Effector memory CD8-positive, alpha-beta T cell (primary cell): ENCODE measurements at places on chromosomes 7 and 10.

GRCh38 chr10:132006966-132007365 lies 25.2 kb upstream of the BNIP3 start:
- no peak overlapping the region for H3K27ac ChIP-seq
- H3K4me1 ChIP-seq: no peaks in the 10 kb centered on the region

GRCh38 chr10:78170026-78170475 lies 136.4 kb downstream of the RPS24 start:
- H3K27ac ChIP-seq: no peak overlapping the region
- peaks cover 7% of the 10 kb centered on the region for H3K27me3 ChIP-seq
- no peak overlapping the region for H3K4me3 ChIP-seq
- no peaks in the 10 kb centered on the region for H3K4me1 ChIP-seq
- no peaks in the 10 kb centered on the region for H3K36me3 ChIP-seq

- peaks cover 70% of the 10 kb centered on the region for H3K27me3 ChIP-seq
- no peaks in the 10 kb centered on the region for H3K36me3 ChIP-seq
- DNase-seq: no peak
- H3K27ac ChIP-seq: no peak overlapping the region
- H3K4me3 ChIP-seq: no peak overlapping the region
Measured at GRCh38 chr10:99374526-99374925, 45.4 kb downstream of the CNNM1 start.

DNA sequence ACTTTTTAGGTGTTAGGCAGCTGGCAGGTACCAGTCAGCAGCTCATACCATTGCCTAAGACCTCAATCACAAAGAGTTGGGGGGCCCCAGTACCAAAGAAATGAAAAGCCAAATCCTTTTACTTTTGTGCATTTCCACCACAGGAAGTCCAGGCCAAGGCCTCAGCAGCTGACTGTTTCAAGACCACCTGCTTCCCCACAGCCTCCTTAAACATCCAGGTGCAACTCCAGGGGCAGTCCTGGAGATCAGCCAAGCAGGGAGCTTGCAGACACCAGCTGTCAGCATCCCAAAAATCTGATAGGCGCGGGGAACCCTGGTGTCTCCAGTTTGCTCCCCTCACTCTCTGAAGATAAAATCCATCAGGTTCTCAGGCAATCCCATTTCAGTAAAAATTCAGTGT lies 91.5 kb upstream of the EFCAB10 start:
- peak overlapping the region; percentile 99 for H3K27ac ChIP-seq
- no peak overlapping the region for H3K4me3 ChIP-seq
- peaks cover 20% of the 10 kb centered on the region for H3K36me3 ChIP-seq
- no peak for DNase-seq
- no peaks in the 10 kb centered on the region for H3K27me3 ChIP-seq

DNA sequence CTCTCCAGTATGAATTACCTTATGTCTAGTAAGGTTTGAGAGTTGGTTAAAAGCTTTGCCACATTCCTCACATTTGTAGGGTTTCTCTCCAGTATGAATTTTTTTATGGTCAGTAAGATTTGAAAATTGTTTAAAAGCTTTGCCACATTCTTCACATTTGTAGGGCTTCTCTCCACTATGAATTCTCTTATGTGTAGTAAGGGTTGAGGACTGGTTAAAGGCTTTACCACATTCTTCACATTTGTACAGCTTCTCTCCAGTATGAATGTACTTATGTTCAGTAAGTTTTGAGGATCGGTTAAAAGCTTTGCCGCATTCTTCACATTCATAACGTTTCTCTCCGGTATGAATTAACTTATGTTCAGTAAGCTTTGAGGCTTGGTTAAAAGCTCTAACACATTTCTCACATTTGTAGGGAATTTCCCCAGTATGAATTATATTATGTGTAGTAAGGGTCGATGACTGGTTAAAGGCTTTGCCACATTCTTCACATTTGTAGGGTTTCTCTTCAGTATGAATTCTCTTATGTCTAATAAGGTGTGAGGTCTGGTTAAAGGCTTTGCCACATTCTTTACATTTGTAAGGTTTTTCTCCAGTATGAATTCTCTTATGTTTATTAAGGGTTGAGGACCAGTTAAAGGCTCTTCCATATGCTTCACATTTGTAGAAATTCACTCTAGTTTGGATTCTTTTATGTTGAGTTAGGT lies 12.2 kb downstream of the ZNF117 start:
- DNase-seq: no peak
- H3K4me1 ChIP-seq: no peaks in the 10 kb centered on the region
- no peak overlapping the region for H3K27ac ChIP-seq
- H3K36me3 ChIP-seq: peaks cover 24% of the 10 kb centered on the region
- no peaks in the 10 kb centered on the region for H3K27me3 ChIP-seq
- H3K4me3 ChIP-seq: no peak overlapping the region

DNA sequence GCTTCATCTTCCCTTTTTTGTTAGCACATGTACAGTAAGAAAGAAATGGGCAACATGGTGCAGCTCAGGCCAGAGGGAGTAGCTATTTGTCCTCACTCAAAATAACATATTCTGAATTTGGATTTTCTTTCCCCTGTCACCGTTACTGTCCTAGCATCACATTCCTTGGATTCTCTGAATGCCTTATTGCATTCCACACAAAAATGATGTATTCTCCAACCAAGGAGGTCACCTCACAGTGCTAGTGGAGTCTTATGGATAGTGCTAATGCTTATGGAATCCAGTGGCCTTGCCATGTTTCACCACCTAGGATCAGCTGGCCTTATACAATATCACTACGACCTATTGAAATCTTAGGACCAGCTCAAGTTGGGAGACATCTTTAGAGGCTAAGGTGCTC lies 7.2 kb downstream of the PRSS58 start:
- no peak overlapping the region for H3K4me3 ChIP-seq
- no peaks in the 10 kb centered on the region for H3K36me3 ChIP-seq
- peaks cover 29% of the 10 kb centered on the region for H3K27me3 ChIP-seq
- no peaks in the 10 kb centered on the region for H3K4me1 ChIP-seq
- no peak overlapping the region for H3K27ac ChIP-seq
- no peak for DNase-seq

DNA sequence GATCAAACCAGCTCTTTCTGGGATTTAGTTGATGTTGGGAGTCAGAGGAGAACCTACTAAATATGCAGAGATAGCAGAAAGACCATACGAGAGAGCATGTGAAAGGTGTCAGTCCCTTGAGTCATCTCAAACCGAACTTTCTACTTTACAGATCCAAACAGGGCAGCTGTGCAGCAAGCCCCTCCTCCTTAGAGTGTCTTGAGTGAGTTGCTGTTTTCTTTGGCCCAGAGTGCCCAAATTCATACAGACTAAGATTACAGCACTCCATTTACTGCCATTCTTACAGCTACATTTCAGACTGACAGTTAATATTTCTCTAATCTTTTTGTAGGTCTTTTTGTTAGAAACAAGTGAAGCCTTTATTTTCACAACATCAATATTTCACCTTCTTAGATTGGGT lies 53.4 kb downstream of the NRCAM start:
- H3K4me3 ChIP-seq: no peak overlapping the region
- H3K27ac ChIP-seq: no peak overlapping the region
- no peaks in the 10 kb centered on the region for H3K27me3 ChIP-seq
- no peak for DNase-seq

DNA sequence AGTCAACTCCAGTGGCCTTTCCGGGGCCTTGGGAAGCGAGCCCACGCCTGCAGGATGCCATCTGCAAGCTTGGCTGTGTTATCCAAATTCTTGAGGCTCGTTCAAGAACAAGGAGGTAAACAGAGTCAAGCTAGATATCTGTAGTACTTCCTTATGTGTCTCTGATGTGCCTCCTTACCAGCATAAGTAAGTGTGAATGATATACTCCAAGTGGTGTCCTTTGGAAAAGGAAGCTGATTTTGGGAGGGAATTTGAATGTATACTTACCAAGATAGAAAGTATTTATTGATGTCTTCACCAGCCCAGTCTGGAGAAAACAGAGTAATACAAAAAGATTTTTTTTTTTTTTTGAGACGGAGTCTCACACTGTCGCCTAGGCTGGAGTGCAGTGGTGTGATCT lies 372.3 kb upstream of the GALNT17 start:
- peaks cover 13% of the 10 kb centered on the region for H3K36me3 ChIP-seq
- peak overlapping the region; percentile 32 for H3K27ac ChIP-seq

DNA sequence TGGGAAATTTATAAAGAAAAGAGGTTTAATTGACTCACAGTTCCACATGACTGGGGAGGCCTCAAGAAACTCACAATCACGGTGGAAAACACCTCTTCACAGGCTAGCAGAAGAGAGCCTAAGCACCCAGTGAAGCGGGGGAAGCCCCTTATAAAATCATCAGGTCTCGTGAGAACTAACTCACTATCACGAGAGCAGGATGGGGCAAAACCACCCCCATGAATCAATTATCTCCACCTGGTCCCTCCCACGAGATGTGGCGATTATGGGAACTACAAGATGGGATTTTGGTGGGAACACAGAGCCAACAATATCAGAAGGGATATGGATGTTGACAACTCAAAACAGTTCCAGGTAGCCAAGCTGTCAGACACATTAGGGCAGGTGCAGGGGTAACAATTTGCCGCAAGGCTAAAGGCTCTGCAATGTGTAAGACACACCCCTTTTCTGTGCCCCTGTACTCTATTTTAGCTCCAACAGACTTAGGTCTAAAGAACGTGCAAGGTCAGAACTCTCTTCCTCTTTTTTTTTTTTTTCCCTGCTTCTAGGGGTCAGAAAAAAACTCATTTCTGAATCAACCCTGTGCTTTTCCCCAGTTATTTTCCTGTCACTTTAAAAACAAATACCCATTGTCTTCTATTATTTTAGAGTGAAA lies 30.7 kb upstream of the RBM20 start:
- no peaks in the 10 kb centered on the region for H3K27me3 ChIP-seq
- H3K27ac ChIP-seq: no peak overlapping the region
- no peaks in the 10 kb centered on the region for H3K36me3 ChIP-seq
- no peak overlapping the region for H3K4me3 ChIP-seq
- DNase-seq: no peak

DNA sequence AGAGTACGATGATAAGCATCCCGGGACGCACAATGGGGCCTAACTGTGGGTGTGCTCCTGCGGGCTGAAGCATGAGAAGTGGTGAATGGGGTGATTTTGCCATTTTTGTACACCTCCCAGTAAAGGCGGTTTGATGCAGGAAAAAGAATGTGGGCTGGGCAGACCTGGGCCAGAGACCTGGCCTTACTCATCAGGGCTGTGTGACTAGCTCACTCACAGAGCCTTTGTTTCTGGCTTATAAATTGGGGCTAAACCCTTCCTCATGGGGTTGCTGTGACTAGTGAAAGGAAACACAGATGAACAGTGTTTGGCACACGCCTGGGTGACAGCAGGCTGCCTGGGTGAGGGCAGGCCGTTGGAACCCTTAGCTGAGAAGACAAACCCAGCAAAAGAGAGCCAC lies 18.0 kb downstream of the RRP12 start:
- peaks cover 61% of the 10 kb centered on the region for H3K36me3 ChIP-seq
- no peaks in the 10 kb centered on the region for H3K27me3 ChIP-seq
- no peaks in the 10 kb centered on the region for H3K4me1 ChIP-seq
- DNase-seq: no peak

DNA sequence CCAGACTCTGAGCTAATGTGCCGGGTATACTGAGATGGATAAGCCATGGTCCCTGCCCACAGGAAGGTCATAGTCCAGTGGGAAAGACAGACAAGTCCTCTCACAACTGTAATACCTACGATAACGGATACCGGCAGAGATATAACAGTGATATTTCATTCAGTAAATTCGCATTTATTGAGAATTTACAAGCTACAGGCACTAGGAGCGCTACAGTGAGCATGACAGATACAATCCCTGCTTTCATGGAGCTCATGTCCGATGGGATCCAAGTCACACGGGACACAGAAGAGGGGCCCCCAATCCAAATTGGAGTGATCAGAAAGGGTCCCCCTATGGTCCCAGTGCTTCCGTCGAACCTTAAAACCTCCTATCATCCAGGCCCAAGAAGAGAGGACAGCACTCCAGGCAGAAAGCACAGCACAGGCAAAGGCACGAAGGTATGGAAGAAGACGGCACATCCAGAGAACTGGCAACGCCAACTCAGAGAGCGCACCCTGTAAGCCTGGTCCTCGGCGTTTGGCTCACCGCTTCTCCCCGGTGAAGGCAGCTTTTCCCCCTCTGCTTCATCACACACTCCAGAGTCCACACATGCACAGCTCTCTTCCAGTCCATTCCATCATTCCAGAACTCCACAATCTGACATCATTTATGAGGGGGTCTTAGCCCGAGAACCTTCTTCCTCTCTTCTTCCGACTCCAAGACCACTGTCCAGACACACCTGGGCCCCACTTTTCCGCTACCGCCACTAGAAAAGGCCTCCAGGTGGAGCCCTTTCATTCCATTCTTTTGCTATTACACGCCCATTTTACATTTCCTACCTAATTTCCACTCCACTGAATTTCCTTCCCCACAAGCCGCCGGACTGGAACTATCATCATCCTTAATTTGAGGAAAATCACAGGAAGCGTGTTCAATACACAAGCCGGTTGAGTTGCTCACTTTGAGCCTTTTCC lies 47.8 kb upstream of the NKX2-3 start:
- peaks cover 77% of the 10 kb centered on the region for H3K27me3 ChIP-seq
- no peaks in the 10 kb centered on the region for H3K4me1 ChIP-seq
- H3K27ac ChIP-seq: no peak overlapping the region
- H3K36me3 ChIP-seq: no peaks in the 10 kb centered on the region
- no peak overlapping the region for H3K4me3 ChIP-seq

GRCh38 chr10:117390420-117390819 lies 15.2 kb upstream of the PDZD8 start:
- peaks cover 78% of the 10 kb centered on the region for H3K27me3 ChIP-seq
- H3K27ac ChIP-seq: no peak overlapping the region
- DNase-seq: no peak
- H3K36me3 ChIP-seq: no peaks in the 10 kb centered on the region
- H3K4me3 ChIP-seq: no peak overlapping the region

- no peaks in the 10 kb centered on the region for H3K4me1 ChIP-seq
- no peaks in the 10 kb centered on the region for H3K27me3 ChIP-seq
- no peak for DNase-seq
- no peak overlapping the region for H3K4me3 ChIP-seq
- H3K36me3 ChIP-seq: peaks cover 3% of the 10 kb centered on the region
Measured at GRCh38 chr7:32048970-32049491, 21.2 kb downstream of the PDE1C start.

- peaks cover 15% of the 10 kb centered on the region for H3K36me3 ChIP-seq
- H3K4me1 ChIP-seq: peaks cover 51% of the 10 kb centered on the region
- DNase-seq: no peak
- no peaks in the 10 kb centered on the region for H3K27me3 ChIP-seq
- peak overlapping the region; percentile 88 for H3K27ac ChIP-seq
- peak overlapping the region; percentile 98 for H3K4me3 ChIP-seq
Measured at GRCh38 chr10:103916254-103916653, 1.7 kb downstream of the STN1 start.

DNA sequence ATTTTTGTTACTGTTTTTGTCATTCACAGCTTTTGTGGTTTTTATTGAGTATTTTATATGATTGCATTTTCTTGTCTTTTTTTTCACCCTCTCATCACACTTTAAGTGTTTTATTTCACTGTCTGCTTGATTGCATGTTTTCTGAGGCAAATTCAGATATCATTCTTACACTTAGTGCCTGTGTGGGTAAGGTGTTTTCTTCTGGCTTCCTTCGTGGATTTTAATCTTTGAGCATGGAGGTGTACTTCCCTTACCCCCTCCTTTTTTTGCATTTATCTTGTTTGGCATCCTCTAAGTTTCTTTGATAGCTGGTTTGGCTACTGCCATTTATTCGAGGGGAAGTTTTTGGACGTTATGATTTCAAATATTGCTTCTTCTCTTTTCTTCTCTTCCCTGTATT lies 127.9 kb downstream of the MLLT10 start:
- H3K4me1 ChIP-seq: peaks cover 38% of the 10 kb centered on the region
- peak overlapping the region; percentile 18 for H3K4me3 ChIP-seq
- peaks cover 6% of the 10 kb centered on the region for H3K36me3 ChIP-seq
- no peak for DNase-seq
